Right atrium auricular region (tissue), 2 donors: ENCODE measurements at places on chromosomes 4 and X. TPM values are rescaled to one million over a fixed set of nuclear protein-coding genes. Genes with fewer than 3 reads are reported as not detected.
A peak's percentile ranks its signal among the peaks of the same experiment; 100 is the strongest.

DNA sequence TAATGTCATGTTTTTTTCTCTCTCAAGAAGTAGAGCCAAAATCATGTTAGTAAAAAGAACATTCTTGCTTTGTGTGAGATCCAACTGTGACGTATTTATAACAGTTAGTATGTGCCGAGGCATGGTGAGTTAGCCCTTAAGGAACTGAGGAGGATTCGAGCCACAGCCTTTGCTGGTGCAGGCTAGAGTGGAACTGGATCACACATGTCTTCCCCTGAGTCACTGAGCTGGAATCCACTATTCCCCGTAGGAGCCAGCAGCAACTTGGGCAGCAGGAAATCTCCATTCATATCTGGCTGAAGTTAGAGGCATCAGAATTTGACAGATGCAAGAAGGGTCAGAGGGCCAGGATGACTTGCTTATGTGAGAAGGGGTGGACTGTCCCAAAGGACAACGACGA lies 144.6 kb upstream of the KIT start:
- no peaks in the 10 kb centered on the region for H3K27me3 ChIP-seq
- peak; percentile 59 for DNase-seq
- no peak overlapping the region for H3K4me3 ChIP-seq

DNA sequence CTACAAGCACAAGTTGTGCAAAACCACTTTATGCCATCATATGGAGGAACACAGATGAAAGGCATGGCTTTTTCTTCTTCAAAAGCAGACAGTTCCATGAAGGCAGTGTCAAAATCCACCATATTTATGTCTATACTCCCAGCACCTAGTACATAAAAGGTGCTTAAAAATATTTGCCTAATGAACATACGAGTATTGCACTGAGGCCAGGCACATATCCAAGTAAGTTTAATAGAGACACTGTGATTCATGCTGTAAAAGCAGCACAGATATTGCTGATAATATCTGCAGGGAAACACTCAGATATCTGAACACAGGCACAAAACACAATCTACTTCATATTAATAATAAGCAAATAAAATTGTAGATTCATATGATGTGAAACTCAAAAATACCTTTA lies 48.1 kb upstream of the CXCL8 start:
- H3K4me3 ChIP-seq = no peak overlapping the region
- H3K27ac ChIP-seq = no peak overlapping the region
- H3K36me3 ChIP-seq = no peaks in the 10 kb centered on the region
- no peaks in the 10 kb centered on the region for H3K27me3 ChIP-seq
- H3K4me1 ChIP-seq = no peaks in the 10 kb centered on the region

DNA sequence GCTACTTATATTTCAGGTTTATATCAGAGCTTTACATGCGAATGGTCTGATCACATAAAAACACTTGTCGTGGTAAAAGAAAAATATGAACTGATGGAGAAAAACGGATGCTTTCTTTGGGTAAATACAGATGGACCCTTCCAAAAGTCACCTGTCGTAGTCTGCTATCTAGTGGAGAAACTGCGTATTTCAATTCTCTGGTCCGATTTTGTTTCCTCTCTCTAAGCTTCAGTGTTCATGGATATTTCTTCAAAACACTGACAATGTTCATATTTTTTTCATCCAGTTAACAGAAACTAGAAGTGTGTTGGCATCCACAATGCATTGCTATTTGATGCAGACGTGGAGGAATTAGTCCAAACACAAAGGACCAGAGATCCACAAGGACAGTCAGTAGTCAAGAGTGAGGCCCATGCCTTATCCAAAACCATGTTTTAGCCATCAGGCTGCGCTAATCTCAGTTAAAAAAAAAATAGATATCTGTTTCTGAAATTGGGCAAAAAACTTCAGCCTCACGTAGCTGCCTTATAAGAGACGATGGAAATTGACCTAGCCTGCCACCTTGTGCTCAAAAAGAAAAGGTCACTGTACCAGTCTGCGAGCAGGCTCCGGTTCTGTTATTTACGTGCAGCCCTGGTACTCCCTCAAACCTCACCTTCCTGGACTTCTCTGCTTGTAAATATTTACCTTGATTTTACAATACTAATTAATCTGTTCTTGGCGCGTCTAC lies 16.0 kb downstream of the MEPE start:
- H3K27me3 ChIP-seq = no peaks in the 10 kb centered on the region
- no peaks in the 10 kb centered on the region for H3K36me3 ChIP-seq
- DNase-seq = peak; percentile 78
- H3K4me3 ChIP-seq = no peak overlapping the region
- peaks cover 14% of the 10 kb centered on the region for H3K4me1 ChIP-seq
- H3K27ac ChIP-seq = peak overlapping the region; percentile 46

DNA sequence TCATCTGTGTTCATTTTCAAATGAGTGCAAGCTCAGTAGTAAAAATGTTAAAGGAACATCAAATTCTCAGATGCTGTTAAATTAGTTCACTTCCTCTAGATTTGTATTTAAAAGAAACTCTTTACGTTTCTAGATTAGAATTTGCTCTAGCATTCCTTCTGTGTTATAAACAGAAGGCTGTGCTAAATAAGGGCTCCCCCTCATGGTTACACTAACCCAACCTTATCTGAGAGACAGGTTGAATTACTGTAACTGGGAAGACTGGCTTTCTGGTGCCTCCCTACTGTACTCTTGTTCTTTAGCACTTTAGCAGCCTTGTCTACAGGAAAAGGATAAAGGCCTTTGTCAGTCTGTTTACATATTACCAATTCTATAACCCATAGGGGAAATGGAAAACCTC lies 56.8 kb downstream of the RXFP1 start:
- no peak overlapping the region for H3K4me3 ChIP-seq
- H3K36me3 ChIP-seq = no peaks in the 10 kb centered on the region
- DNase-seq = no peak
- no peaks in the 10 kb centered on the region for H3K4me1 ChIP-seq

GYPB gene
- not detected for total RNA-seq

PCDH18 gene
- 5.3 TPM for total RNA-seq
